ENCODE measurements at places on chromosomes 5 and 9. TPM values are rescaled to one million over a fixed set of nuclear protein-coding genes. Genes with fewer than 3 reads are reported as not detected.

The TPM2 gene
- total RNA-seq, result 2,099 TPM

The SH3TC2 gene
- 4.1 TPM for total RNA-seq

The GABRA6 gene
- total RNA-seq, result not detected

The UBAP2 gene
- total RNA-seq, result 68.7 TPM

The TPPP gene
- not detected for total RNA-seq

The TMEM174 gene
- total RNA-seq, result not detected

The FSTL4 gene
- not detected for total RNA-seq

The TMEM232 gene
- total RNA-seq, result 4.7 TPM

The IRX1 gene
- 7.9 TPM for total RNA-seq

The CD274 gene
- 0.33 TPM for total RNA-seq

The SPINK4 gene
- not detected for total RNA-seq

All from fibroblast of the aortic adventitia (primary cell).